Amniotic stem cell (primary cell): ENCODE measurements at places on chromosomes 5 and 9.

GRCh38 chr5:160033546-160034252, 24.8 kb downstream of the TTC1 start:
- DNase-seq, result no peak

- no peak for DNase-seq
These were observed 57.9 kb upstream of the BNC2 start for GRCh38 chr9:16928179-16928945.

DNA sequence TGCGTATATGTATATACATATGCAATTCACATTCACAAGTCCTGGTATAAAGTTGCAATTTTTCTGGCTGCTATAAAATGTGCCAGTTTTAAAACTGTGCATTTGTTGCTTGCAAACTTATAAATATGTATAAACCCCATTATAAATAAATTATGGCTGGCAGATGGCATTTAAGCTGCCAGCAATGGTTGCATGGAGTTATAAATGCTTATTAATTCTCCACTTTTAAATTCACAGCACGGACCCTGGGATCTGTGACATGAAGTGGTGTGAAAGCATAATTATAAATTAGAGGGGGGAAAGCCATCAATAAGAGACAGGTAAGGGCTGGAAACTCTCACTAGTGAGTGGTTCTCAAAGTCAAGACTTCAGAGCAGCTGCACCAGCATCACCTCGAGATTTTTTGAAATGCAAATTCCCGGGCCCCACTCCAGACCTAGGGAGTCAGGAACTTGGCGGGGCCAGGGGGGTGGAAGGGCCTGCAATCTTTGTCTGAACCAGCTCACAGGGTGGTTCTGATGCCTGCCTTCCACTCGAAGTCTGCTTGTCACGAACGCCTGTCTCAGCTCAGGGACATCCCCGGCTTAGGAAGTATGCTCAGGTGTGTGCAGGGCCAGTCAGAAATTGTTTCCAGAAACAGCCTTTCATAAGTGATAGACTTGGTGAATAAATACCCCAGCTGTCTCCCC, 16.9 kb downstream of the S1PR3 start:
- DNase-seq, result no peak

DNA sequence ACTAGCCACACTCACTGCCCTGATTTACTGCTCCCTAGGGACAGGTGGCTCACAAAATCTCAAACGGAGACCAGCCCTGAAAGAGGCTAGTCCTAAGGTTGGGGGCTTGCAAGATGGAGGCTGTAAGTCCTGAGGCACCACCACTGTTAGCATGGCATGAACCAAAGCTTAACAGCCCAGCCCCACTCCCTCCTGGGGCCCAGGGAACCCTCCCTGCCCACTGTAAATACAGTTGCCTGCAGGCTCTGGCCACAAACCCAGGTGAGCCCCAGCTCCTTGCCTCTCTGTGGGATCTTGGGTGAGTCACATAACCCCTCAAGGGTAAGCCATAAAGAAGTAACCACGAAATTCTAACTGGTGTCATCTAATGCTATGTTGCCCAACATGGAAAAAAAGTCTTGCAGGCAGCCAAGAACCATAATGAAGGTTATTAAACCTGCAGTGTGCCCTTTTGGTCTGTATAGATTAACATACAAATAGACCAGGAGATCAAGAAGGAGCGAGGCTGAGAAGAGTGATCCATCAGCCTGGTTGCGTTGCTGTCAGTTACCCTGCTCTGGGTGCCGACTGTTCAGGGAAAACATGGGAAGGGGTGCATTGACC, 1.7 kb upstream of the POMT1 start:
- no peak for DNase-seq

DNA sequence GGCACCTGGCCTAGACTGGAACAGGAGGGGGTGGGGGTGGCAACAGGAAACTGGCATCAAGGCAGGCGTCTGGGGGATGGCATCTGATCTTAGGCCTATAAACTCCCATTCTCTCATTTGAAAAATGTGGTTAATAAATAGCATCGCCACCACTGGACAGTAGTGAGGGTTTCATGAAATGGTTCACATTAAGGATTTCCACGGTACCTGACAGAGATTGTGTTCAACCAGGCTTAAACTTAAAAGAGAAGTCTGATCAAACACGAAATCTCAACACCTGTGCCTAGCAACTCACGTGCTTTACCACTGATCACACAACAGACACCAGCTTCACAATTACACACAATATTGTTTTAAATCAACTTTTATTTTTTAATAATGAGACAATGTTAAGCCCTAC, 3.0 kb downstream of the DENND1A start:
- DNase-seq, result no peak

GRCh38 chr9:22044583-22044982, 35.5 kb upstream of the CDKN2B start:
- peak; percentile 44 for DNase-seq

DNA sequence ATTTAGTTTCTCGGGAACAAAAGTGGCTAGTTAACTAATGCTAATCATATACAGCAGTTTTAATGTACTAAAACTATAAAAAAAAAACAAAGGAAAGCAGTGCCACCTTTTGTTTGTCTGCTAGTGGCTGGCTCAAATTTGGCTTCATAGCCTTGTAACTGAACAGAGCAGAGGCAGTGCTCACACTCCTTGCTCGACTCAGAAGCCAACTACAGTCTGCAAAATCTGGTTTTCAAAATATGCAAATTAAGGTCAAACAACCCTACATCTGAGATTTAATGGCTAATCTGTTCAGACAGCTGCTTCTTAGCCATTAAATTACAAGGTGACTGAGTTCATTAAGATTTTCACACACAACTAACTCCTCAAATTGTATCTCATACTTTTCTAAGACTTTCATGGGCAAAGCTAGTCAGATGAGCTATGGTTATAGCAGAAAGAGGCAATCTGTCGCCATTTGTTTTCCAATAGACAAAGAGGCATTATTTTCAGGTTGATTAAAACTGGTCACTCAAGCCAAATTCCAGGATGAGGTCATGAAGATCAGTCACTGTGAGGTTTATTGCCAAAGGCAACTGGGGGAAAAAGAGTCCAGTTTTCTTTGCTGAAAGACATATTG, 56.8 kb upstream of the EPB41L4A start:
- DNase-seq, result no peak

GRCh38 chr9:124271660-124272059, 13.9 kb downstream of the NEK6 start:
- no peak for DNase-seq
